ENCODE measurements at places on chromosomes 4 and X.

DNA sequence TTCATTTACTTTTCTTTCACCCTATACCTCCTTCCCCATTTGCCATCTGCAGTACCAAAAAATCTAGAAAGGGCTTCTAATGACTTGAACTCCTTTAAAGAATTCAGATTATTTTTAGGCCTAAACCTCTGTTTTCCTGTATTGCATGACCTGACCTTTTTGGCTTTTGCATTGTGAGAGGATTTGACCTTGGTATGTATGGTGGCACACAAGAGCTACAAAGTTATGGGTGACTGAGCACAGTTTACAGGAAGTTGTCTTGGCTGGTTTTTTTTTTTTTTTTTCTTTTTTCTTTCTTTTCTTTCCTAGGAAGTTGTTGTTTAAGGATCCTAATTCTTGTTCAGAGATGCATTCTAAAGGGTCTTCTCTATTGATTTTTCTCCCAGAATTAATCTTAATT is 32.0 kb upstream of the MTMR8 start:
- DNase-seq = no peak

DNA sequence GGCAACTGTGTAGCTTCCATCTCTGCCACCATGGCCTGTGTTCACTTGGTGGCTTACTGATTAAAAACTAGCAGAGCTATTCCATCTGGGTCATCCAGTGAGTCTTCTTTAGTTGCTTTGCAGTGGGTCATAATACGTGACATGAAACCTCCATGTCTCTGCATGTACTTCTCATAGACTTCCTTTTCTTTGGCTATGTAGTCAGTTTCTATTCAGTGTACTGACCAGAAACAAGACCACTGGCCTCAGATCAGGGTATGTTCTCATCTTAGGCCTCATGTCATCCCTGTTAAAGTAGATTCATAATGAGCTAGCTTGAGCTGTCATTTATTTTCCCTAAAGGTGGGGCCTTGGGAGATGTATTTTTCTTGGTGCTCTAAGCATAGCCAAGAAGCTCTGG is 195.2 kb downstream of the CCNG2 start:
- no peak for DNase-seq

DNA sequence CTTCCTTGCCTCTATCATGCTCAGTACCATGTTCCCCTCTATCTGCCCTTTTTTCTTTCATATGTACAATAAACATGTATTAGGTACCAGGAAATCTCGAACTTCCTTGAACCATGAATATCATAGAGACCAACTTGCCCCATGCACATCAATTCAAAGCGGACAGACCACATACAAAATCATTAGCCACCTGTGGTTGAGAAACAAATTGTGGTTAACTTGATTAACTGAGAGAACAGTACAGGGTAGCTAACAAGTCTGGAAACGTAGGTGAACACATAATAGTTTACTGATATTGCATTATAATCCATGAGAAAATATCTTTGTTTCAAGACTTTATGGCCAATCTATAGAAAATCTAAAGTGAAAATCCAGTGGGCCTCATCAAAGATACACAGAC is 8.2 kb downstream of the CASP3 start:
- no peak for DNase-seq

- DNase-seq = no peak
Observed at GRCh38 chrX:13341491-13342101, 21.7 kb upstream of the ATXN3L start.

GRCh38 chr4:18109676-18110075 is 88.1 kb upstream of the LCORL start:
- DNase-seq = no peak

DNA sequence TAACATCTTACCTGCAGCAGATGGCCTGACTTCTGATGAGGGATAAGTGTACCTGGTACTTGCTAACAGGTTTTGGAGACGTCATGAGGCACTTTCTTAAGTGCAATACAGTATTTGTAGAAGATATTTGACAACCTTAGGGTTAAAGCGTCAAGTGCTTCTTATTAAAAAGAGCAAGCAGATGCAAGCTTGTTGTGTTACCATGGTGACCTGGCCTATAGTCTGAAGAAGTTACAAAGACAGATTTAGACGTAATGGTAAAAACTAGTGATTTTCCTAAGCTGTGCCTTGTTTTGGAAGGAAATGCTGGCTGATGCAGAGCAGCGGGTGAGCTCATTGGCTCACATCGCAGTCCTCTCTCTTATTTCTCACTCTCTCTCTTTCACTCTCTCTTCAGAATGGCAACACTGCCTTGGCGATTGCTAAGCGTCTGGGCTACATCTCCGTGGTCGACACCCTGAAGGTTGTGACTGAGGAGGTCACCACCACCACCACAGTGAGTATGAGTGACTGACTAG is 243.6 kb downstream of the ANK2 start:
- no peak for DNase-seq

DNA sequence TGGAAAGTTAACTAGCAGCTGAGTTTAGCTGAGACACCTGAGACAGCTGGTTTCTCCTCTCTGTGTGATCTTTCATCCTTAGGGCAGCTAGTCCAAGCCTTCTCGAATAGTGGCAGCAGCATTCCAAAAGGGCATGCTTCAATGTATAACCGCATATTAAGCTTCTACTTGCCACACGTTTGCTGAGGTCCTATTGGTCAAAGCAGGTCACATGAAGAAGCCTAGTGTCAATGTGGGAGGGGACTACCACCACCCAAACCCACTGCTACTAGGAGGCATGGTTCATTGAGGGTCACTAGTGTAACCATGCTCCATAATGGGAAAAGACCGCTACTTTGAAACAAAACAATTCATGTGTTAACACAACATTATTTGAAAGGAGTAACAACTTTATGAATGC is 314.9 kb upstream of the SMIM31 start:
- DNase-seq = no peak

DNA sequence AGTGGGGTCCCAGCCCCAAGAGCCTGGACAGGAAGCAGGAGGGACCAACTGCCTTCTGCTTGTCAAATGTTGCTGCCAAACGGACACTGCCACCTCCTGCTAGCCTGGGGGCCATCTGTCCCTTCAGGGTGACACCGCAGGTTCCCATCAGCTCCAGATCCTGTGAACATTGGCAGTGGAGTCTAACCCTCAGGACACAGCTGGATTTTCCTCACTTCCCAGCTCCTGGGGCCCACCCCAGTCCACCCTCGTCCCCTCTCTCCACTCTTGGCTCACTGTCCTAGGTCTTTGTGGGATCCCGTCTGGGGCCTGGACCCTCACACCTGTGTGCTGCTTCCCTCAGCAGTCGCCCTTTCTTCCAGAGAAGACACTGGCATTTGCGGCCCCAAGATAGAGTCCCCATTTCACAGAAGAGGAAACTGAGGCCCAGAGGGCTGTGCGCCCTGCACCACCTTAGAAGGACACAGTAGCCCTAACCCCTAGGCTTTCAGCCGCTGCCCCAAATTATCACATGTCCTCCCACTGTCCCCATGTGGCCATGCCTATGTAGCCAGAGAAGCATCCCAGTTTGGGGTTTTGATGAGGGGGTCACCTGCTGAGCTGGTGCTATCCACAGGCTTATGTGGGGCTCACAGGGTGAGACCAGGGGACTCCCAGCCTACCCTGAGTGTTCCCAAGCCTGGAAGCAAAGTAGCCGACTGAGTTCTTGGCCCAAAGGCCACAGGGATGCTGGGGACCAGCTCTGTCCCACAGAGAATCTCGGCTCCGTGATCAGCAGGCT is 20.1 kb downstream of the PPP2R2C start:
- DNase-seq = no peak

GRCh38 chrX:100895365-100896075 is 21.4 kb upstream of the NOX1 start:
- DNase-seq = no peak

DNA sequence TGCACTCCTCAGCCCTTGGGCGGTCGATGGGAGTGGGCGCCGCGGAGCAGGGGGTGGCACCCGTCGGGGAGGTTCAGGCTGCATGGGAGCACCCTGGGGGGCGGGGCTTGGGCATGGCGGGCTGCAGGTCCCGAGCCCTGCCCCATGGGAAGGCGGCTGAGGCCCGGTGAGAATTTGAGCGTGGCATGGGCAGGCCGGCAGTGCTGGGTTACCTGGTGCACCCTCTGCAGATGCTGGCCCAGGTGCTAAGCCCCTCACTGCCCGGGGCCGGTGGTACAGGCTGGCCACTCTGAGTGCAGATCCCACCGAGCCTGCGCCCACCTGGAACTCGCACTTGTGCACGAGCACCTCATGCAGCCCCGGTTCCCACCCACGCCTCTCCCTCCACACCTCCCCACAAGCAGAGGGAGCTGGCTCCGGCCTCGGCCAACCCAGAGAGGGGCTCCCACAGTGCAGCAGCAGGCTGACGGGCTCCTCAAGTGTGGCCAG is 556.3 kb downstream of the GALNTL6 start:
- DNase-seq = no peak

GRCh38 chrX:47209508-47210238 is 8.8 kb upstream of the CDK16 start:
- DNase-seq = no peak

DNA sequence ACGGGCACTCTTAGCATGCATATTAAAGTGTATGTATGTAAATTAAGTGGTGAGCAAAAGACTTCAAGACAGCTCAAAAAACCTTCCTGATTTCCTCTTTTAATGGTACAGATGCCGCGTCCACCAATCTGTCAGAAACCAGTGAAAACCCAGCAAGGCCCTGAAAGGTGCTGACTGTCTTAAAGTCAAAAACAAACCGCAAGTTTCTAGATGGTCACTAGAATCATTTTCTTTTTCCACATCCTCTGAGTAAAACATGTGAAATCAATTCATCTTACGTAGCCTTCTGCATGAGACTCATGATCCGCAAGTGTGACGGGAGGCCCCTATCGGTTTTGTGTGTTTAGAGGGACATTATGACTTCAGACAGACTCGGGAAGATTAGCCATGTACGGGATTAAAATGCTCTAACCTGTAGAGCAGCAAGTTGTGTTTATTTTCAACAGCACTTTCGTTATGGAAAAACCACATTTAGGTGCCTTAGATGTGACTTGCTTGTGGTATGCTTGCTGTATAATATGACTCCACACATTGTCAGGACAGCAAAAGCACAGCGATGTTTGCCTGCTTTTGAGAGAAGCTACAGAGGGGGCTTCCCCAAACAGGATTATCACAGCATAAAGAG is 88.2 kb upstream of the STS start:
- DNase-seq = no peak

DNA sequence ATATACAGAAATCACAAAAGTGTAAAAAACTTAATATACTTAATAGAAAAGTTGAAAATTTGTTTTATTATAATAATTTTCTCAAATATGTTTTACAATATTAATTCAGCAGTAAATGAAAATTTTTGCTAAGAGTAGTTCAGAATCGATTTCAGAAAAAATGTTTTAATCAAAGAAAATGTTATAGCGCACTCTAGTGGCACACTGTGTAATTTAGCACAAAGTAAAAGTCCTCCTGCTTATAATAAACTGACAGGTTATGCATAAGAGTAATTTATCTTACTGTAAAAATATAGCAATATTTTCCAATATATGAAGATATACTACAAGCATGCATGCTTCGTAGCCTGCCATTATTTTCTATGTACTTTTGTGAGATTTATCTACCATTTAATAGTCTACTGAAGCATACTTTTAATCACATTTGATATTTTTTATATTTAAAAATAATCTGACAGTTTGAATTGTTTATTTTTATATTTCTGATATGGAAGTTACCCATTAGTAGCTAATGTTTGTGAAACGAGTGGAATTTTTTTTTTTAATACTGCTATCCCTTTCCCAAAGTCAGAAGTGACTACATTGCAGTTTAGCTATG is 217.9 kb upstream of the KLHL4 start:
- DNase-seq = no peak

- DNase-seq = no peak
Observed at GRCh38 chr4:64250061-64250460, 159.2 kb downstream of the TECRL start.

GRCh38 chr4:164377277-164377676 is 376.7 kb upstream of the SMIM31 start:
- DNase-seq = no peak

DNA sequence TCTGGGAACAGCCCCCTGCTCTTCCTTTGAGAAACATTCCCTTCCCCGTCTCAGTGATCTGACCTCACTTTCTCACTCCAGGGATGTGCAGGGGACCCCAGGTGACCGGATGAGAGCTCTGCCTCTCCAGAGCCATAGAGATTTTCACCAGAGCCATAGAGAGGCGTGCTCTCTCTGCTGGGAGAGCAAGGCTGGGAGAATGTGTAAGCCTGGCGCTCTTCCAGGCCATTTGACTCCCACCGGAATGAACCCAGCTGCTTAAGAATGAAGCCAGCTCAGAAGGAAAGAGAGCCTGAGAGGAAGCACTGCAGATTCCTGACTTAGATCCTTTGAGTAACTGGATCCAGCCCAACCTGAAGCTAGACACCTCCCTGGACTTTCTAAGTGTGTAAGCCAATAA is 106.4 kb downstream of the DHX15 start:
- DNase-seq = no peak

DNA sequence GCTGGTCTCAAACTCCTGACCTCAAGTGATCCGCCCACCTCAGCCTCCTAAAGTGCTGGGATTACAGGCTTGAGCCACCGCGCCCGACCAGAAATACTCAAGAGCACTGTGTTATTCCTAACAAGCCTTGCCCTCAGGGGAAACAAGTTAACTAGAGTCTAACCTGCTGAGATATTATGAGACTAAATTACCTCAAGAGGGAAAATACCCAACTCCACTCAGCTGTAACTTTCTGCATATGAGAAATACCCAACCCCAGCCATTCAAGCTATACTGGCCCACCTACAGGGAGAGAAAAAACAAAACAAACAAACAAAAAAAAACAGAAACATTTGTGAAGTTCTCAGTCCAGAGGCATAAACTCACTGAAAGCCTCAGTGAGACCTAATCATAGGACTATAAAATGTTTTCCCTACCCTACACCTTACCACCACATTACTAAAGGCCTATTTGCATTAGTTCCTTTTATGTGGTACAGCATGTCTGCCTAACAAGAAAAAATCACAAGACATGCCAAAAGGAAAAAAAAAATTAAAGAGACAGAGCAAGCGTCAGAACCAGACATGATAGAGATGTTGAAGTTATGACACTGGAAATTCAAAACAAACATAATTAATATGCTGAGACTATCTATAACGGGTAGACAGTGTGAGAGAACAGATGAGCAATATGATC is 876.0 kb downstream of the FSTL5 start:
- DNase-seq = no peak

- no peak for DNase-seq
Observed at GRCh38 chr4:183821076-183821853, 83.8 kb upstream of the STOX2 start.

GRCh38 chr4:174212061-174212460 is 71.4 kb downstream of the FBXO8 start:
- DNase-seq = no peak

DNA sequence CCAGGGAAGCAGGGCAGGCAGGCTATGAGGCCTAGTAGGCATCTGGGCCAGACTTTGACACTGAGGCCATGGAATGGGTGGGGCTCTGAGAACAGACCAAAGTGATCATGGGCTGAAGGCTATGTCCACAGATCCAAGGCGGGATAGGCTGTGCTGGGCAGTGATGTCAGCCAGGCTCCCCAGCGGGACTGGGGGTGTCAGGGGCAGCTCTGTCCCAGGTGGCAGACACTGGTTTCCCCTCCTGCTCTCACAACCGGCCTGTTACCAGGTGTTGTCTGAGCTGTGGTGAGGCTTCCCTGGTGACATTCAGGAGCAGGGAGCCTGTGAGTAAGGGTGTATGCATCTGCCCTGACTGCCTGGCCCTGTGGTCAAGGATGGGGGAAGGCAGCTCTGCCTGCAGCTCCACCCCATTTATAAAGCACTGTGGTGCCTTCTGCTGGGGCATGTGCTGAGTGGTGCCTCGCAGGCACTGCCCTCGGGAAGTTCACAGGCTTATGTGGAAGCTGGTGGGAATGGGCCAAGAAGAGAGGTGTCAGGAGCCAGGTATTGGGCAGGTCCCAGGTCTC is 2.9 kb downstream of the IL9R start:
- DNase-seq = no peak

Measured in activated gamma-delta T cell treated with Interleukin-2 at 50 U/mL for 16 hours (primary cell).